ENCODE measurements at places on chromosomes 11 and 22. TPM values are rescaled to one million over a fixed set of nuclear protein-coding genes. Genes with fewer than 3 reads are reported as not detected.
A peak's percentile ranks its signal among the peaks of the same experiment; 100 is the strongest.

Gene RAG2
- total RNA-seq = not detected

- no peak overlapping the region for H3K4me3 ChIP-seq
- DNase-seq = no peak
- peaks cover 15% of the 10 kb centered on the region for H3K4me1 ChIP-seq
- no peaks in the 10 kb centered on the region for H3K27me3 ChIP-seq
- H3K27ac ChIP-seq = no peak overlapping the region
Observed at GRCh38 chr11:65456418-65456817, 33.8 kb downstream of the NEAT1 start.

GRCh38 chr11:95608093-95608492 lies 181.5 kb downstream of the FAM76B start:
- H3K36me3 ChIP-seq = no peaks in the 10 kb centered on the region
- H3K4me1 ChIP-seq = no peaks in the 10 kb centered on the region
- peaks cover 3% of the 10 kb centered on the region for H3K27me3 ChIP-seq
- H3K27ac ChIP-seq = no peak overlapping the region
- DNase-seq = no peak

Gene DEUP1
- not detected for total RNA-seq

Gene CDHR5
- not detected for total RNA-seq

Gene FERMT3
- 99.4 TPM for total RNA-seq

DNA sequence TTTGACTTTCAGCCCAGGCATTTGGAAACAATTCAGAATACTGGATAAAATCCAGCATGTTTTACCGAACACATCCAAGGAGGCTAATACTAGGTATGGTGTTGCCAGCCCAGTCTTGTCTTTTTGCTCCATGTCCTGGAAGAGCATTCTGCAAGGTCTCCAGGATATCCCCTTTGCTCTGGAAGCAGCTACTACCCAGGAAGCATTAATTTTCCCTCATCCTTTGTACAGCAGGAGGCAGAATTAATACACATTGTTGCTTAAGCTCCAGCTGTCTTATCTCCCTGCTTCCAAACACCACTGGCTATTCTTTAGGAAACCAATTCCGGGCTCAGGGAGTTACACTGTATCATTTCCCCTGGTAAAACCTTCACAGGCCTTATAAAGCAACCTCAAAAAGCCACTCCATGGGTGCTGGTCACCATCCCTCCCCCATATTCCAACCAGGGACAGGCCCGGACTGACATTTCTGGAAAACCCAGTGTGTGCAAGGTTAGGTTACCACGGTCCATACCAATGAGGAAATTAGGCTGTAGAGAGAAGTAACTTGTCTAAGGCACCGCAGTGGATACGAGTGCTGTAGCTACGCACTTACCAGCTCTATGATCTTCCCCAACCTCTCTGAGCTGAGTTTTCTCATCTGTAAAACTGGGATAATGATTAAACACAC lies 1.5 kb upstream of the UBASH3B start:
- H3K27me3 ChIP-seq = no peaks in the 10 kb centered on the region
- DNase-seq = peak; percentile 50
- no peaks in the 10 kb centered on the region for H3K36me3 ChIP-seq
- peaks cover 13% of the 10 kb centered on the region for H3K4me1 ChIP-seq
- no peak overlapping the region for H3K27ac ChIP-seq
- no peak overlapping the region for H3K4me3 ChIP-seq

DNA sequence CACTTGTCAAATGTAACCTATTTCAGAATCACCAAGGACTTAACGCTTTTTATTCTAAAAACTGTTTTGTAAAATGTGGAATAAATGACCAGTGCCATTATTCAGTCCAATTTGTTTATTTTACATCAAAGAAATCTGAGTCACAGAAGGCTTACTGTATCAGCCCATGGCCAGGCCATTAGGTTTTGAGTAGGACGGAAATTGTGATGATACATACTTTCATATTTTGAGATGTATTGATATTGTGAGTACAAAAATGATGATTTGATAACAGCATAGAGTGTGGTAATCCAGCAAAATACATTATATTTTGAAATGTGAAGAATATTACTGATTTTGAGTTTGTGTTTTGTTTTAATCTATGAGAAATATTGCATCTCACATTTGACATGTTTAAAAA lies 81.1 kb downstream of the PIWIL3 start:
- no peak overlapping the region for H3K27ac ChIP-seq
- H3K4me3 ChIP-seq = no peak overlapping the region
- no peaks in the 10 kb centered on the region for H3K27me3 ChIP-seq
- DNase-seq = no peak

GRCh38 chr22:33599596-33599995 lies 320.7 kb downstream of the LARGE1 start:
- no peak overlapping the region for H3K27ac ChIP-seq
- H3K4me1 ChIP-seq = no peaks in the 10 kb centered on the region
- H3K4me3 ChIP-seq = no peak overlapping the region
- H3K36me3 ChIP-seq = no peaks in the 10 kb centered on the region

Gene MPZL2
- not detected for total RNA-seq

DNA sequence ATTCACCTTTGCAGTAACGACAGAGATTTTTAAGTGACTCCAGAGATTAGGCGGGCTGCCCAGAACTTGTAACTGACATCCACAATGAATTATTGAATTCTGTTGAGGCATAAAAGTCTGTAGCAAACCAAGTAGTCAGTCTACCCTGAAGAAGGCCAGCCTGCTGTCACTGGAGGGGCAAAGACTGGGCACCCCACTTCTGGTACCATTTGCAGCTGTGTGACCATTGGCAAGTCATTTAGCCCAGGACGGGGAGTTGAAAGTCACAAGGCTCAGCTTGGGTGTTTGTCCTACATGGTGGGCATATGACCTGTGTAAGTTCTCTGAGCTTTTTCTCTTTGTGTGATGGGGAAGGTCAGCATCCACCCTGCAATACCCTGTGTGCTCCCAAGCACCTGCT lies 119.4 kb downstream of the ARHGAP8 start:
- H3K27me3 ChIP-seq = no peaks in the 10 kb centered on the region
- H3K27ac ChIP-seq = no peak overlapping the region
- H3K4me1 ChIP-seq = peaks cover 12% of the 10 kb centered on the region
- H3K36me3 ChIP-seq = peaks cover 4% of the 10 kb centered on the region

Gene MS4A4A
- total RNA-seq = not detected

Gene TUBA8
- total RNA-seq = 3.1 TPM

DNA sequence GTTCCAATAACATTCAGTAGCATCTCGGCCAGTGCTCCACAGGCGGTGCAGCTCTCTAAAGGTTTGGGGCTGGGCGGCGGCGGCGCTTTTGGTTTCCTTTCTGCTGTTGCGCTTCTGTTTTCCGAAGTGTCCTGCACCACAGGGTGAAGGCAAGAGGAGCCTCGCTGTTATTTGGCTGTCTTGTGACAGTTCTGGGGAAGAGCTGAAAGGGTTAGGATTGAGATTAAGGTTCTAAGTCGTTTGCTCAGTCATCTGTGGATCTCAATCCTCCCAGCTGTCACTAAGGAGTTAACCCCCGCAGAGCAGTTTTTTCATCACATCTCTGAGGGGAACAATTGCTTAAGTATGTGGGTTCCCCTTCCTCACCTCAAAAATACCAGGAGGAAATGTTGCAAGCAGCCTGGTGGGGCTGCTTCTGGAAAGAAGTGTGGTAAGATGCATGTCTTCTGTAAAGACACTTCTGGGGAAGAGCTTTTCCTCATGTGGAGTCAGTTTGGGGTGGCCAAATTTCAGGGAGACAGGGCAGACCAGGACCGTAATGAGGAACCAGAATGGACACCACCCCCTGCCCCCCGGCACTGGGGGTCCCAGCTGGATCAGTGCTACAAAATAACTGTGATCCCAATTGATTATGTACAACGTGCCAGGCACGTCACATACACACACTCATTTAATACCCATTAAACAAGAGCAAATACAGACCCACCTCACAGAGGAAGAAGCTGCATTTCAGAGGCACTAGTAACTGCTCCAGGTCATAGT lies 14.2 kb downstream of the TMEM121B start:
- no peak overlapping the region for H3K4me3 ChIP-seq
- H3K27me3 ChIP-seq = no peaks in the 10 kb centered on the region

Gene USH1C
- not detected for total RNA-seq

Gene TMEM45B
- not detected for total RNA-seq

Gene LRRC4C
- total RNA-seq = 52.3 TPM

Gene SLC35E4
- total RNA-seq = 2.4 TPM
